ENCODE measurements at places on chromosomes 3 and 15.

DNA sequence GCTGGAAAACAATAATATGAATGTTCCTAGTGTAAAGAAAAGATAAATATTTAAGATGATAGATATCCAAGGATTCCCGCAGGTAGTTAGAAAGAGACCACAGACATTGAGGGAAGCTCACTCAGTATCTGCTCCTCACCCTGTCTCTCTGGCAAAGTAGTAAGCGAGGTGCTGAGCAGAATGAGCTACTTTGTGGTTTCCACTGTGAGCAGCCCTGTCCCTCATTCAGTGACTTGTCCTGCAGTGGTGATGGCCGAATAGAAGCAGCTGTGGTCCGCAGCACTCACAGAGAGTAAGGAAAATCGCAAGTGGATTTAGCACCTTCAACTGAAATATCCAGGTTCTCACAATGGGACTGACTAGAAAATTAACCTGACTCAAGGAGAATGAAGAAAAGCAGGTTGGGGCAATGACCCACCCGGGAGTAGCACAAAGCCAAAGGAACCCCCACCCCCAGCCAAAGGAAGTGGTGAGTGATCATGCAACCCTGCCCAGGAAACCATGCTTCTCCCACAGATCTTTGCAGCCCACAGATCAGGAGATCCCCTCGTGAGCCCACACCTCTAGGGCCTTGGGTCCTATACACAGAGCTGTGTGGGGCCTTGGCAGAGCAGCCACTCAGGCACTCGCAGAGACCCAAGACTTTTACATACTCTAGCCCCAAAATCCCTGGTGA, 21.8 kb upstream of the SLC25A38 start:
- no peak for DNase-seq

- peak; percentile 19 for DNase-seq
Observed at GRCh38 chr3:155995525-155996370, 124.6 kb upstream of the KCNAB1 start.

DNA sequence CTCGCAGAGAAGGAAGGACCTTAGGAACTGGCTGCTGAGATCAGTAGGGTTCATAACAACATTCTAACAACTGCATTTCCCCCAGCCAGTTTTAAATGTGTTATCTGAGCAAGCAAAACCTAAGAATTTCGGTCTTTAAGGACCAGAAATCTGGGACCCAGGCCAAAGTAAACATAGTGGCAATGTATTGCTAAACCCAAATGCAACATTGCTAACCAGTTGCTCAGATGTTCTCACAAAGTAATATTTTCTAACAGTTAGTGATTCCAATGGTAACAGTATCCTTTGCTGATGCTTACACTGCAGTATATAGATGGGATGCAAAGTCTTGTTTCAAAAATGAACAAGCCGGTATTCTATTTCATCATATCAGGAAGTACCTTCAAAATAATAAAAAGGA, 254.3 kb downstream of the RYR3 start:
- no peak for DNase-seq

GRCh38 chr3:134693804-134694203, 43.0 kb upstream of the KY start:
- DNase-seq: no peak

- DNase-seq: no peak
Observed at GRCh38 chr3:178041931-178042330, 494.3 kb upstream of the KCNMB2 start.

DNA sequence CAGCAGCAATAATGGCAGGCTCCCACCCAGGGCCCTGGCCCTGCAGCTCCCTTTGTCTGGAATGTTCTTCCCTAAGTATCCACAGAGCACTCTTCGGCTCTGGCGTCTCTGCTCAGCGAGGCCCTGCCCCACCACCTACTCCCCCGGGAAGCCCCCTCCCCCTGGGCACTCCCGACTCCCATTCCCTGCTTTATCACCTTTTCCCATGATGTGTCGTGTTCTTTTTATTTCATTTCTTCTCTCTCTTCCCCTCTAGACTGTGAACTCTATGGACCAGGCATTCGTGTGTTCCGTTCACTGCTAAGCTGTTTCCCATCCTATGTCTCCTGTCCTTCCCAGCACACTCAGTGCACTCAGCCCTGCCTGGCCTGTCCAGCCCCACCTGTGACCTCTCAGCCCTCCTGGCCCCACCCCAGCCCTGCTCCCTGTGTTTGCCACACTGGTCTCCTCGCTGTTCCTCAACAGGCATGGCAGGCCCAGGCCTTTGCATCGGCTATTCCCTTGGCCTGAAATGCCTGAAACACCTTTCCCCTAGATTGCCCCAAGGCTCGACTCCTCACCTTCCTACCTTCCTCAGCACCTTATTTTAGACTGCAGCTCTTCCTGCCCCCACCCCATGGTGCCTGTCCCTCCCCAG, 107.4 kb downstream of the TPRA1 start:
- no peak for DNase-seq

- DNase-seq: no peak
Observed at GRCh38 chr3:140447136-140447535, 230.7 kb upstream of the TRIM42 start.

- no peak for DNase-seq
Observed at GRCh38 chr15:34353627-34354026, 10.5 kb downstream of the NUTM1 start.

- DNase-seq: peak; percentile 57
Observed at GRCh38 chr3:101803173-101803782, 24.3 kb downstream of the NXPE3 start.

- peak; percentile 43 for DNase-seq
Observed at GRCh38 chr3:196712514-196713413, 587 bp downstream of the PIGX start.

DNA sequence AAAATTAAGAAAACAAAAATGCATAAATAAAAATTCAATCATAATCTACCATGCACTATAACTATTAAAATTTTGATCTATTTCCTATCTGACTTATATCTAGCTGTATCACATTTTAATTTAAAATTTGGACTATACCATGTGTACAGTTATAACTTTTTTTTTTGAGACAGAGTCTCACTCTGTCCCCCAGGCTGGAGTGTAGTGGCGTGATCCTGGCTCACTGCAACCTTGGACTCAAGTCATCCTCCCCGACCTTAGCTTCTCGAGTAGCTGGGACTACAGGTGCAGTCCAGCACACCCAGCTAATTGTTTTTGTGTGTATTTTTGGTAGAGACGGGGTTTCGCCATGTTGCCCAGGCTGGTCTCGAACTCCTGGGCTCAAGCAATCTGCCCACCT, 119.9 kb downstream of the ADAM10 start:
- DNase-seq: no peak

DNA sequence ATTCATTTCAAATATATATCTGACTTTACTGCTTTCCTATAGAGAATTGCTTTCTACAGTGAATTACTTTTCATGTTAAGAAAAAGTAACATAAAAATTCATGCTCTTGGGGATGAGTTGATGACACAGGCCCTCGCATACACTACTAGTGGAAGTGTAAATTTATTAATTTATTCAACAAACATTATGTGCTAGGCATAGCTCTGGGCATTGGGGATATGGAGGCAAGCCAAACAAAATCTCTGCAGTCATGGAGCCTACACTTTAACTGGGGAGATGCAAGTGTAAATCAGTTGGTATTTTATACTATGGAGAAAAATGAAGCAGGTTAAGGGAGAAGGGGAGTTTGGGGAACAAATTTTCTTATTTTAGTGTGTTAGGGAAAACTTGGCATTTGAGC, 340.7 kb downstream of the RAP2B start:
- no peak for DNase-seq

- DNase-seq: no peak
Observed at GRCh38 chr3:14990780-14991148, 43.4 kb downstream of the NR2C2 start.

- DNase-seq: no peak
Observed at GRCh38 chr3:35739181-35739809, 100.0 kb downstream of the ARPP21 start.

GRCh38 chr15:27977696-27978095, 121.4 kb downstream of the OCA2 start:
- no peak for DNase-seq

DNA sequence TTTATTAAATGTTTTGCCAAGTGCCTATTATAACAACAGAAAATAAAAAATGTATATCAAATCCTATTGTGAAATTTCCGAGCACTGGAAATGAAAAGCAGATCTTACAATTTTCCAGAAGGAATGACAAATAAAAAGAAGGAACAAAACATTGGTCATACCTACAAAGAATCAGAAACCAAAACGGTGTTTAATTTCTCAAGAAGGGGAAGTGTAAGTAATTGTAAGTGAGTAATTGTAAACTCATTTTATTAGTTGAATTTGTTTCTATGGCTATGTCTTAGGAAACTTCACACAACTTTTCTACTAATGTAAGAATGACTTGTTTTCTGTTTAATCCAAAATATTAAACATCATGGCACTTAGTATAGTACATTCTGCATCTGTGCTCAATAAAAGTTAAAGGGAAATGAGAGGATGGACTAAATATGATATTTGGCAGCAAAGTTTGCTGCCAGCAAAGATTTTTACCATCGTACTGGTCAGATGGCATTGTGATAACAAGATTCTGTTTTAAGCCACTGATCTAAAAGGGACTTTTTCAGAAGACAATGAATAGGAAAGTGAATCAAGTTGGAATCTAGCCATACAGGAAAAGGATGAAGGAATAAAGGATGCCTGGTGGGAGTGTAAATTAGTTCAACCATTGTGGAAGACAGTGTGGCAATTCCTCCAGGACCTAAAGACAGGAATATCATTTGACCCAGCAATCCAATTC, 232.4 kb downstream of the NFKBIZ start:
- no peak for DNase-seq

GRCh38 chr3:13544293-13544831, 4.6 kb upstream of the FBLN2 start:
- peak; percentile 42 for DNase-seq
